ENCODE measurements at places on chromosomes 13 and 19.

- no peak for DNase-seq
These were observed 13.1 kb downstream of the ZNF14 start for GRCh38 chr19:19719798-19720197.

- no peak for DNase-seq
These were observed 10.2 kb downstream of the RSPH6A start for GRCh38 chr19:45804959-45805230.

GRCh38 chr19:12610540-12611360 lies at the start of the genes ZNF490 and ZNF791:
ZNF490 (minus strand) TSS chr19:12610813; CDS start chr19:12610680, 133 bp downstream.
ZNF791 (plus strand) TSS chr19:12610920; CDS start chr19:12611080, 160 bp downstream.
- DNase-seq: peak; percentile 97

- DNase-seq: no peak
These were observed 22.8 kb upstream of the ZBTB7A start for GRCh38 chr19:4089400-4089908.

DNA sequence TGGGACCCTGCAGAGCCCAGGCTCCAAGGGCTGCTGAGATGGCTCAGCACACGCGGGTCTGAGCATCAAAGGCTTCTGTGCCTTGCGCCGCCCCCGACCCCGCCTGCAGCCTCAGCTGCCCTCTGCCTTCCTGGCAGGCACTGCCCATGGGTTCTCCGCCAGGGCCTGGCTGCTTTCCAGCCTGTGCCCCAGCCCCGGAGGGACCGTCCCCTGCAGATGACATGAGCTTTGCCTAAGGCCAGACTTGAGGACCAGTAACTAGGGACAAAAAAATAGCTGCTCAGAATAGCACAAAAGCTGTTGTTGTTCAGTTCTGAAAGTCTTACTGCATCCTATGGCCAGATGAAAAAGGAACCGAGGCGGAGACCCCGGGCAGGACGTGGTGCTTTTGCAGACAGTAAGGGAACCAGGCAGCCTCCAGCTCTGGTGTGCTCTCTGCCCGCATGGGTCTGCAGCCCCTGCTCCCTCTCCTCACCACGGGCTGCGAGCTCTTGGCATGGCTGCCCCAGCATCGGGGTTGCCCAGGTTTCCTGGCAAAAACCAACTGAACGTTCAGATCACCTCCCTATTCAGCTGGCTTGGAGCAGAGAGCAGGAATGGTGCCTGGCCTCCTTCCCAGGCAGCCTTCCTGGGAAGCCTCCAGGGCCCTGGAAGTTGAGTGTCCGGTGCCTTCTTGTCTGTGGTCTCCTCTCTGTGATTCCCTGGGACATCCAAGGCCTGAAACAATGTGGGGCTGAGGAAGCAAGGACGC lies 12.5 kb upstream of the CFAP97D2 start:
- no peak for DNase-seq

DNA sequence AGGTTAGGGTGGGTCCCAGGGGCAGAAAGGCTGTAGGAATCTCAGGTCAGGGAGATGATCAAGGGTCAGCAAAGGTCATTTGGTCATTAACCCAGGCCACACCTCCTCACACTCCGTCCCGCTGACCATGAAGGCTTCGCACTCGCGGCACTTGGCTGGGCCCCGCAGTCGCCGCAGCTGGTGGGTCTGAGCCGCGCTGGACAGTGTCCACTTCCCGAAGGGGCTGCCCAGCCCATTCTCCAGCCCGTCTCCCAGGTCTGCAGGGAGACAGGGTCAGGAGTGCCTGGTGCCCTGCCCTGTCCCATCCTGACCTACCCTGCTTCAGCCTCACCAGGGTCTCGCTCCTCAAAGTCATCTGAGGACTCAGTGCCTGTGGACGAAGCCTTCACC lies 7.3 kb upstream of the LPAR2 start:
- no peak for DNase-seq

DNA sequence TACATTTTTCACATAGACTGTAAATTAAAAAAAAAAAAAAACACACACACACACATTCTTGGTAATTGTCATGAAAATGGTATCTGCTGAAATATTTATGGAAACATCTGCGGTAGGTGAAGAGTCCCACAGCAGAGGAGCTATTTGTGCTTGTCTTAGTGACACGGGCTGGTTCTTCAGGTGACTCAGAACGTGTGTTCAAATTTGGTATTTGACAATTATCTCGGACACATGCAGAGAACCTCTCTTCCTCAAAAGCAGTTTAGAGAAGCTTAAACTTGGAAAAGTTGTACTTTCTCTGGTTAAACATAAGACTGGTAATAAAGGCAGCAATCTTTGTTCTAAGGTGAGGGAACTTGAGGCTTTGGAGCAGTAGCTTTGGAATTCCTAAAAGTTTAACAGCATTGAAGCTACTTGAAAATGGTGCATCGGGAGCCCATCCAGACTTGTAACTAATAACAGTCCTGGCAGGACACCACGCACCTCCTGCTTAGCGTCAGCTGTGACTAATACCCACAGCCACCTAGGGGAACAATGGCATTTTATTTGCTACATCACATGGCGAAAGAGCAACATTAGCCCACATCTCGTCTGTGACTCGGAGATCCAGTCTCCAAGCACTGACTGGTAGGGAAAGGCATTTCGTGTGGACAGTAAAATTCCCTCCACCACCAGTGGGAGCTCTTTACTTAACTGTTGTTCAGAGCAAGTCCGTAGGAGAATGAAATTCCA lies 1505.1 kb upstream of the SLC10A2 start:
- peak; percentile 56 for DNase-seq

DNA sequence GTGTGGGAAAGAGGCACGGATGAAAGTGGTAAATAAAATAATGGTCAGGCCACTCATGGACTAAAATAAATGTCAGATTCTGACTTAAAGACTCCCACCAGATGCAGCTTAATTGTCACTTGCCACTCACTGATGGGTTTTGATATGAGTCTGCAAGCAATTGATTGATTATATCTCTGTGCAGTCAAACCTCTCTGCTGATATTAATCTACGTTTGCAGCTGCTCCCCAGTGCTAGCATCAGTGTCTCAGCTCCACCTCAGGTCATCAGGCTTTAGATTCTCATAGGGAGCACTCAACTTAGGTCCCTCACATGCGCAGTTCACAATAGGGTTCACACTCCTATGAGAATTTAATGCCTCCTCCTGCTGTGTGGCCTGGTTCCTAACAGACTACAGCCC lies 195.3 kb downstream of the B3GLCT start:
- DNase-seq: no peak

- no peak for DNase-seq
These were observed 4.0 kb upstream of the ZNF8 start for GRCh38 chr19:58274771-58275201.

- DNase-seq: peak; percentile 73
These were observed 699 bp downstream of the PTOV1 start for GRCh38 chr19:49851456-49852259.

GRCh38 chr13:23289917-23290357 lies 109.2 kb downstream of the SGCG start:
- DNase-seq: no peak

DNA sequence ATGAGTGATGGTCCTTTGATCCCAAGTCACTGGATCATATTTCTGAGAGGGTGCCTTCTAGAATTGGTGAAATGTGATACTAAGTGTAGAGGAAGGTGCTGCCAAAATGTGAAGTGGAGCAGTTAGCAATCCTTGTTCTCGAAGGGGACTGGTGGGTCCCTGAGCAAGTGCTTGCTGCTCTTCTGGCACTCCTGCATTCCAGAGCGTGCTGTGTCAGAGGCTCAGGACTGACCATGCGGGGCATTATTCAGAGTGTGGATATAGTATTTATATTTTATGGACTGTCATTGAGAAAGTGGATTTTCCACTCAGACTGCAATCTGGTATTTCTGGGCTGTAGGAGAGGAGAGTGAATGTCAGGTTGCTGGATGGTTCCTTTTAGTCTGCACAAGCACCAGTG lies 152.6 kb upstream of the KL start:
- DNase-seq: no peak

GRCh38 chr19:19782783-19783182 lies 38.8 kb downstream of the ZNF506 start:
- DNase-seq: no peak

- DNase-seq: peak; percentile 97
These were observed 17.7 kb downstream of the TMEM161A start for GRCh38 chr19:19120308-19121231.

GRCh38 chr13:52809310-52809769 lies 39.1 kb downstream of the PCDH8 start:
- no peak for DNase-seq

GRCh38 chr13:37039896-37040295 lies 19.6 kb downstream of the SUPT20H start:
- DNase-seq: no peak

DNA sequence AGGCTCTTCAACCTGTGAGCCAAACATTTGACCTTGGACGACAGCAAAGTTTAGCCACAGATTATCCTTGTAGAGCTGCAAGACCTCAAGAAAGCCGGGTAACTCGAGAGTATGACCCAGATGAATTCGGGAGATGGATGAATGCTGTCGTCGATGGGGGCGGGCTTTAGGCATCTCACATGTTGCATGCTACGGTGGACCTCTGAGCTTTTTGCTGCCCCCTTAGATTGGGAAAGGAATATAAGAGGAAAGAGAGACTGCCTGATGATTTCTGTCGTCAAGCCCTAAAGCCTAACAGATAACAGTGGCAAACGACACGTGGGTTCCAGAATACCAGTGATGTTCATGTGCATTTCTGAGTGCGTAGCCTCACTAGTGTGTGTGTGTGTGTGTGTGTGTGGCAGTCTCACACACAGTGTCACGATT lies 730 bp upstream of the ABCC4 start:
- no peak for DNase-seq

DNA sequence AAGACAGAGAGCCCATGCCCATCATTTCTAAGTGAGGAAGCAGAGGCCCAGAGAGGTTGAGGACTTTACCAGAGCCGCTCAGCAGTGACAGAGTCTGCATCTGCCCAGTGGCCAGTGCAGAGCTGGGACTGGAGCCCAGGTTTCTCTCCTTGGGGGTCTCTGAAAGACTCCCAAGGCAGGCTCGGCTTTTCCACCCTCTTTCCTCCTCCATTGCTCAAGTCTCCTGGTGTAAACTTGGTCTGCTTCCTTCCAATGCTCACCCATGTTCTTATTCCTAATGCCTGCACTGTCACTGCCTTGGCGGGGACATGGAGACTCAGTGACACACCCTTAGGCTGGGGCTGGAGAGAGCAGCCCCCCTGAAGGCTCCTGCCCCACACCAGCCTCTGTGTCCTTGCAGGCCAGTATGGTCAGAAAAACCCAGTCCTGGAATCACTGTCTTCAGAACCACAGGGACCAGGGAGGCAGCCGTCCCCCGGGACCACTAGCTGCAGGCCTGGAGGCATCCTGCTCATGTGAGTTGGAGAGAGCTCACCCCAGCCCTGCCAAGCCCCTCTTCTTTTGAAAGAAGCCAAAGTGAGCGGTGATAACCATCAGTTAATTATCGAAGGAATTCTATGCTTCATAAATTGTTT lies 211.0 kb upstream of the ZNF536 start:
- no peak for DNase-seq

DNA sequence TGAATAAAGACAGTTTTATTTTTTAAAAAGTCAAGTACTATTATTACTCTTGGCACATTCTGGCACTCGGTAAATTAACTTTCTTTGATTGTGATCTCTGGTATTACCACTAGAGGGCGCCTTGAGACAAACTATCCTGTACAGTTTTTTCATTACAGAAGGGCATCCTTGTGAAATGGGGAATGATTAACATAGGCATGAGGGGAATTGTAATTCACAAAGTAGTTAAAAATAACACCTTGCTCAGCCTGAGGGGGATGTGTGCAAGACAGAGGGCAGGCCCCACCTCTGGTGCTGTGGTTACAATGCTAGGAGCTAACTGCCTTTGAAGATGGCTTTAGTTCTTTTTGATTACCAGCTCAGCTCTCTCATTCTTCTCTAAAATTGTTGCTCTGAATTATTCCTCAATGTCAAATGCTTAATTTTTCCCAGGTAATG lies 24.2 kb upstream of the C1QTNF9B start:
- no peak for DNase-seq

DNA sequence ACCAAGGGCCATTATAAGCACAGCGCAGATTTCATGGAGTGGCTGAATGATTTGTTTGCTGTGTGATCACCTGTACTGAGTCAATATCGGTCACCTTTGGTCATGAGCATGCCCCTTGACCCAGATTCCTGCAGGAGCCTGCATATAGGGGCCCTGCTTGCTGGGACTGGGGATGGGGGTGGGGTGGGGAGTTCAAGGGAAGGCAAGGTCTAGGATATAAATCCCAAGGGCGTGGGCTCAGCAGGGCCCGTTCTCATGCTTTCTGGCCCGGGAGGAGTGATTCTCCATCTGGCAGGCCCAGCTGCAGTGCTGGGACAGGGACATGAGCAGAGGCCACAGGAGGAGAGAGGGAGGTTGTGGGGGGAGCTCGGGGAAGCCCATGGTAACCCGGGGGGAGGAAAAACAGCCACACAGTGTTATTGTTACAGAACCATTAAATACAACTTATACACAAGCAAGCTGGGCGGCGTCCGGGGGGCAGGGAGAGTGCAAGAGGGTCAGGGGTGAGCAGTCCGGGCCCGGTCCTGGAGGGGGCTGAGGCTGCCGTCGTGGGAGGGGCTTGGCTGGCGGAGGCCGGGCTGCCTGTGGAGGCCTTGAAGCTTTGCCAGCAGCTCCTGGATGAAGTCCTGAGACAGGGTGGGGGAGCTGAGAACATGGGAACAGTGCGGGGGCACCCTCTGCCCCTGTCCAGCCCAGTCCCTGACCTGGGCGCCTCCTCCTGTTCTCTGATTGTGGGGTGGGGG lies 5.2 kb downstream of the PPP1R14A start:
- DNase-seq: peak; percentile 96

DNA sequence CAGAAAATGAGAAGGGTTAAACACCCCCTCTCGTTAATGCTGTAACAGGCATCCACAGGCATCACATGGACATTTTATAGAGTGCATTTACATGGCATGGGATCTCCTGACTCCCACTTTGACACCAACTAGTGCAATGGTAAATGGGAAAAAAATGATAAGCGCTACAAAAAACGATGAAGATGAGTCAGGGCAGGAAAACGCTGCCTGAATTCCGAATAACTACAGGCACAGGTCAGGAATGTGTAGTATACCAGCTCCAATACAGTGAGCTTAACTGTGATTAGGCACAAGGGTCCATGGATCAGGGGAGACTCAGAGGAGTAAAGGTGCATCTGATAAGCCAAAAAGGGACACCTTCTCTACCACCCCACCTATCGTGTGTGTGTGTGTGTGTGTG lies 223.6 kb downstream of the FOXO1 start:
- no peak for DNase-seq

GRCh38 chr13:84433024-84433423 lies 550.8 kb upstream of the SLITRK1 start:
- DNase-seq: no peak

DNA sequence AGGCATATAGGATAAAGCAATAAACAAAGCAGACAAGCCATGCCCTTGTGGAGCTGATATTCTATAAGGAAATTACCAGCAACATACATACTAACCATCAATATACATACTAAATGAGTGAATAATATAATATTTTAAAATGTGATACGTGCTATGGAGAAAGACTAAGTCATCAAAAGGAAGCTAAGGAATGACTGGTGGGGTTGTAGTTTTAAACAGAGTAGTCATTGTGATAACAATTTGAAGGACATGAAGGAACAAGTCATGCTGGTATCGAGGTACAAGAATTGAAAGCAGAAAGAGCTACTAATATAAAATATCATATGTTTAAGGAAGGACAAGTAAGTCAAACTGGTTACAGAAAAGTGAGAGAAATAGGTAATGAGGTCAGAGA lies 894.9 kb upstream of the PCDH9 start:
- DNase-seq: no peak
